ENCODE measurements at places on chromosomes 5 and 9. TPM values are rescaled to one million over a fixed set of nuclear protein-coding genes. Genes with fewer than 3 reads are reported as not detected.

Gene CTSV
- total RNA-seq, result 0.17 TPM

Gene LPAR1
- total RNA-seq, result 95.9 TPM

Gene CAMK4
- total RNA-seq, result 1.8 TPM

Gene POU5F2
- total RNA-seq, result 1.2 TPM

Gene CRB2
- not detected for total RNA-seq

Gene NR2F1-AS1
- total RNA-seq, result 10.7 TPM

Gene SPATA31C2
- not detected for total RNA-seq

Gene MARVELD2
- 1.6 TPM for total RNA-seq

Gene CD72
- total RNA-seq, result 0.78 TPM

Gene CDH18
- total RNA-seq, result 5.3 TPM

Gene DMGDH
- 1.9 TPM for total RNA-seq

Gene NCS1
- total RNA-seq, result 91.2 TPM

Gene SH2D3C
- total RNA-seq, result 2.2 TPM

Gene ECPAS
- 149 TPM for total RNA-seq

Gene GRHPR
- total RNA-seq, result 124 TPM

Gene DPM2
- total RNA-seq, result 12.9 TPM

Gene TOR4A
- total RNA-seq, result 19.7 TPM

Gene CCDC152
- total RNA-seq, result 0.26 TPM

Gene WWC1
- 0.99 TPM for total RNA-seq

Gene EGFL7
- 28.3 TPM for total RNA-seq

Gene ITGA2
- 167 TPM for total RNA-seq

Gene PCDHA13
- 0.10 TPM for total RNA-seq

Gene SH3GL2
- 0.07 TPM for total RNA-seq

Gene IRF1
- total RNA-seq, result 16.1 TPM

Gene AQP3
- total RNA-seq, result 0.66 TPM

Gene C7
- 36.9 TPM for total RNA-seq

Gene SPAG8
- total RNA-seq, result 1.3 TPM

Gene ARHGEF39
- 0.26 TPM for total RNA-seq

Gene ABLIM3
- 37.7 TPM for total RNA-seq

Gene GNA14
- total RNA-seq, result 6.3 TPM

Gene OTP
- total RNA-seq, result not detected

Gene TMEFF1
- 5.2 TPM for total RNA-seq

Gene PLPPR1
- total RNA-seq, result not detected

Gene RNF183
- not detected for total RNA-seq

Gene RALGPS1
- total RNA-seq, result 2.7 TPM

Gene GPRIN1
- 2.9 TPM for total RNA-seq

Gene KIAA0825
- 3.8 TPM for total RNA-seq

Gene ARSK
- 15.0 TPM for total RNA-seq

Gene PRUNE2
- 135 TPM for total RNA-seq

Gene SLC36A2
- total RNA-seq, result not detected

Gene MCCC2
- 24.9 TPM for total RNA-seq

Gene OGN
- 24.7 TPM for total RNA-seq

Gene ARID3C
- total RNA-seq, result 0.36 TPM

Gene ADAMTS16
- total RNA-seq, result not detected

Gene PCDHB11
- total RNA-seq, result 0.69 TPM
